NK-92 treated with Interleukin-12 subunit alpha and Interleukin-12 subunit beta, amount 100 ng/mL, for 24 hours (cell line): ENCODE measurements at places on chromosomes 5 and 9.

GRCh38 chr5:172418862-172419814 is 35.2 kb downstream of the SH3PXD2B start:
- DNase-seq, result no peak

DNA sequence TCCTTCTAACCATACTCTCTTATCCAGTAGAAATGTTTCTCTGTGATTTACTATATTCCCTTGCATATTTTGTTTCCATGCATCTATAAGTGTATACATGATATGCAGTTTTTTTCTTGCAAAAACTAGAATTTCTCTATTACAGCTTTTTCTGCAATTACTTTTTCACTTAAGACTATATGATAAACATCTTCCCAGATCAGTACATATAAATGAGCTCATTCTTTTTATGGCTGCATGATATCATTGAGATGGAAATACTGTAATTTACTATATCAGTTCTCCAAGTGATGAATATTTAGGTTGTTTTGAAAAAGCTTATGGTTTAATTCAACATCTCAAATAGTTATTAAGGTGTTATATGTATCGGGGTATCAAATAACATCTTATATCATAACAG is 18.1 kb upstream of the ZNF608 start:
- no peak for DNase-seq

- no peak for DNase-seq
Measured at GRCh38 chr9:76396597-76396996, 2.4 kb upstream of the RFK start.

DNA sequence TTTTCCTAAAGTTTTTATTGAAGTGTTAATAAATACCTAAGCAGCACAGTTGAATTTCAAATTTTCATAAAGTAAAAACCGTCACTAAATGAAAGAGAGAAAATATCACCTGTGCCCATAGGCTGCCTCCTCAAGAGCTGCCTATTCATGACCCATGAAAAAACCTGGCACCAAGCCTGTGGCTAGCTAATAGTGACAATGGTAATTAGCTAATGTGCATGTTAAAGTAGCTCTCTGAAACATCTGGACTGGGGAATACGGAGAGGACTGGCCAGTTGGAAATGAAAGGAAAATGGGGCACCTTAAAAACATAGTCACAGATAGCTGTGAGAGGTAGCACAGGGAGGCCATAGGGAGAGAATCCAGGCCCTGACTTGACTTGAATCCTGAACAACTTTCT is 5.4 kb upstream of the GNE start:
- DNase-seq, result no peak

- no peak for DNase-seq
Measured at GRCh38 chr5:174444479-174445188, 279.7 kb upstream of the MSX2 start.

DNA sequence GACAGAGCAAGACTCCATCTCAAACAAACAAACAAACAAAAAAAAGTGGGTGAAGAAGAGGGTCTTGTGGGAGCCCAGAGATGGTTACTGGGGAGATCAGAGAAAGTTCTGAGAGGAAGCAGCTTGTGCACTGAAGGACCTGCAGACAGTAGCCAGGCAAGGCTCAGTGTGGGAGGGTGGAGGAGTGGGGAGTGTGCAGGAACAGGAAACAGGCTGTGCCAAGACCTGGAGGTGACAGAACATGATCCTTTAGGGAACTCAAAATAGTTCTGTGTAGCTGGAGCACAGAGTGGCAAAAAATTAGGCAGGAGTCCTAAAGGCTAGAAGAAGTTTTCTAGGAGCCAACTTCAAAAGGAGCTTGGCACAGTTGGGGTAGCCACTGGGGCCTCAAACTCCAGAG is 19.2 kb upstream of the NANS start:
- no peak for DNase-seq

- DNase-seq, result no peak
Measured at GRCh38 chr9:122797316-122798063, 2.4 kb upstream of the OR1K1 start.

DNA sequence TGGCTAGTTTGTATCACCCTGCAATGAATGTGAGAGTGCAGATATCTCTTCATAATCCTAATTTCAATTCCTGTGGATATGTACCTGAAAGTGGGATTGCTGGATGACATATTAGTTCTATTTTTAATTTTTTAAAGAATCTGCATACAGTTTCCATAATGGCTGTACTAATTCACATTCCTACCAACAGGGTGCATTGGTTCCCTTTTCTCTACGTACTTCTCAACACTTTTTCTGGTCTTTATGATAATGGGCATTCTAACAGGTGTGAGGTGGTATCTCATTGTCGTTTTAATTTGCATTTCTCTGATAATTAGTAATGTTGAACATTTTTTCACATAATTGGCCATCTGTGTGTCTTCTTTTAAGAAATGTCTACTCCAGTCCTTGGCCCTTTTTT is 927.5 kb downstream of the DTWD2 start:
- no peak for DNase-seq

DNA sequence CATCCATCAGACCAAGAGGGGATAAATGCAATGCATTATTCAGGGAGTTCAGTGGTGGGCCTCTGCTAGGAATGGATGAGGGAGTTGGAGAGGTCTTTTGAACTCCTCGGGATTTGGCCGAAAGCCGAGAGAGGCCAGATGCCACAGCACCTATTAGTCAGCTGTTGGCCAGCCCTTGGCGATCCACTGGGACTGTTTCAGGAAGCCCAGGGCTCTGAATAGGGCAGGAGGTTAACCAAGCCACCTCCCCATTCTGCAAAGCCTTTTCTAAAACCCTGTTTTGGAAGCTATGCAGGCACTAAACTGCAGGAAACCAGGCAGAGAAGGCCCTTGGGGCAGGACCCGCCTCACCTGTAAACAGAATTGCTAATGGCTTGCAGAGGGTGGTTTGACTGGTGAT is 37.8 kb downstream of the ASTN2 start:
- DNase-seq, result no peak

DNA sequence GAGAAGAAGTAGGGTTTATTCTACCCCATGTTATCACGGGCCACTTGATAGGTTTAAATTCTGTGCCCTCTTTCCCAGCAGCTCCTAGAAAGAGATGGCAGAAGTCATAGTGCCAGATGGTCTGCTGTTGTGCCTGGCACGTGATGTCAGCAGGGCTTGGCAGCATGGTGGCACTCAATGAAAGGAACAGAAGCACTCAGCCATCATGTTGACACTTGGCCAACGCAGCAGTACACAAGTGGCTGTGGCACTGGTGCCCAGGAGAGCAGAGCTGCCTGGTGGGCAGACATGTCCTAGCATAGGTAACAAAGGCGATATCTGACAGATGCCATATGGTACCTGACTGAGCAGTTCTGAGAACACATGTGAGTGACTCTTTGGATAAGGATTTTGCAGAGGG is 796.4 kb upstream of the ACO1 start:
- no peak for DNase-seq

DNA sequence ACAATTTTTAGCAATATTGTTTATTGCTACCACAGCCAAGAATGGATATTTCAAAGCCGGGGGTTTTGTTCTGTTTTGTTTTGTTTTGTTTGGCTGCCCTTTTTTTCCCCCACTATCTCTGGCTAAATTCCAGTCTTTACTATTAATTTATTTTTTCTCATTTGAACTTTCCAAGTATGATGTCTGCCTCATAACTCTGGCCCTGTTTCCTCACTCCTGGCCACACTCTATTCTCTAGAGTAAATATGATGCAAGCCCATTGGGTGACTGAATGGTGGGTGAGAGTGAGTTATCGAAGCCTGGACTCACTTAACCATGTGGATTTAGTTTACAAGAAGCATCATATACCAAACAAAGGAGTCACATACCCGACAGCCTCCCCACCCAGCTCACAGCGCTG is 41.9 kb downstream of the WDR36 start:
- no peak for DNase-seq

DNA sequence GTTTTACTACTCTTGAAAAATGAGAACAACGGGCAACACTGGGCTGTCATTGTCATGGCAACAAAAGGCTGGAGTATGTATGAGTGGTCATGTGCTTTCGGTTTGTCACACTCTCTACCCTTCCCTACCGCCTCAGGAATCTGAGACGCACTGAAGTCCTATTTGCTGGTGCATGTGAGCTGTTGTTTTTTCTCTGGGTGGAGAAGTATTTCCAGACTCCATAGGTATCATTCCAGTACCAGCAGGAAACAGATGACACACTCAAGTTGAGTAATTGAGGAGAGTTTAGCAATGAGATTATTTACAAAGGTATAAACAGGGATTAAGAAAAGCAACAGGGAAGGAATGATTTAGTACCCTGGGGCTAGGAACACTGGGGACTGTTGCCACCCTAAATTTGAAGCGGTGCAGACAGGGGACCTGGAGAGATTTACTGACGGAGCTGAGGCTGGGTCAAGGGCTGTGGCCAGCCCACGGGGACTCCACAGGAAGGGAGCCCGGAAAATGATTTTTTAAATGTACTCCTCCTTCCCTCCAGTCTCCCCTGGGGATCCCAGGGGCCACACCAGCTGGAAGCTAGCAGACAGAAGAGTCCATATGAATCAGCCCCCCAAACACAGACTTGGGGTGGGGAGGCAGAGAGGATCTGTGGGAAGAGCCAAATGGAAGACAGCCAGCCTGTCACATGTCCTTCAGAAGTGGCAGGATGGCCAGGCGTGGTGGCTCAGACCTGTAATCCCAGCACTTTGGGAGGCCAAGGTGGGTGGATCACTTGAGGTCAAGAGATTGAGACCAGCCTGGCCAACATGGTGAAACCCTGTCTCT is 13.2 kb upstream of the ZBTB43 start:
- DNase-seq, result no peak

GRCh38 chr9:18255747-18256146 is 218.2 kb upstream of the ADAMTSL1 start:
- DNase-seq, result no peak

DNA sequence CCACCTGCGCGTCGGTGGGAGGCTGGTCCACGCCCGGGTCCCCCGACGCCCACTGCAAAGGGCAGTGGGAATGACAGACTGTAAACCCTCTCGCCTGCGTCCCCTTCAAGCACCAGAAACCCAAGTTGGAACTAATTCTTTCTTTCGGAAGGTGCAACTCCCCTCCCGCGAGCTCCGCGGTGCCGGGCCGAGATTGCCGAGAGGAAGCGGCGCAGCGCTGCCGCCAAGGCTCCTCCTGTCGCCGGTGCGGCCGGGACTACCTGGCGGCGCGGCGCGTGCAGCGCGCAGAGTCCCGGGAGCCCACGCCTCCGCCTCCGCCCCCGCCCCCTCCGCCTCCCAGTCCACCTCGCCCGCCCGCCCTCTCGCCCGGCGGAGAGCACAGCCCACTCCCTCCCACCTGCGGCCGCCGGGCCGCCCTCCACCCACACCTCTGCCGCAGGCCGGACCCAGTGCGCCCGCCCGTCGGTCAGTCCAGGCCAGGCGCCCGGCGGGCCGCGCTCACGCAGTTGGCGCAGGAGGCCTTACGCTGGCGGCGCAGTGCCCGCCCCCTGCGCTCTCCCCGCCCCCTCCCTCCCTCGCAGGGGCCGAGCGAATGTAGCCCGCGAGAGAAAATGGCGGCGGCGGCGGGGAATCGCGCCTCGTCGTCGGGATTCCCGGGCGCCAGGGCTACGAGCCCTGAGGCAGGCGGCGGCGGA is at the start of gene MAP3K1:
MAP3K1 (plus strand) TSS at position 587 of the 695 bp plus-strand sequence; CDS start at position 612, 25 bp downstream.
- peak; percentile 79 for DNase-seq

DNA sequence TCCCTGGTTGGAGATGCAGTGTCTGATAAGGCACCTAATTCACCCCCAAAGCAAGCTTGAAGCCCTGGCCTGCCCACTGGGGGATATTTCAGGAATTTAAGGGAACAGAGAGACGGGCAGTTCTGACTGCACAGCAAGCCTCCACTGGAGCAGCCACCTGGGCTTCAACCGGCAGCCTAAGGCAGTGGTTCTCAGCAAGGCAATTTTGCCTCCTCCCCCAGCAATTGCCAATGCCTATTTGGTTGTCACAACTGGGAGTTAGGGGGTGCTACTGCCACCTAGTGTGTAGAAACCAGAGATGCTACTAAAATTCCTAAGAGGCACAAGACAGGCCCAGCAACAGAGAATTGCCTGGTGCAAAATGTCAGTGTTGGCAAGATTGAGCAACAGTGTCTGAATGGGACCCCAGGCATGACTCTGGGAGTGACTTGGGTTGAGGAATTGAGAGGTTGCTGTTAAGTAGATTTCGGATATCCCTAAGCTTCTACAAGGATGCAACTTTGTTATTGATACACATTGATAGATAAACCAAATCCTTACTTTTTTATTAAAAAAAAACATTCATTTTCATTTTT is 58.7 kb upstream of the CTSL start:
- no peak for DNase-seq
